A549 treated with AZD2906 at 1 μM for 4 hours (cell line): ENCODE measurements at places on chromosomes 13 and 19. TPM values are rescaled to one million over a fixed set of nuclear protein-coding genes. Genes with fewer than 3 reads are reported as not detected.

The BEST2 gene
- 2.4 to 4.3 TPM (median 3.7 TPM) in 5 replicates for total RNA-seq

The CYP2F1 gene
- total RNA-seq: not detected in 5 replicates

The PSG6 gene
- 0.07 to 0.11 TPM in 2 of 5 replicates, not detected in the others for total RNA-seq

The LIG1 gene
- 56.3 to 64.7 TPM (median 60.6 TPM) in 5 replicates for total RNA-seq

The TMEM221 gene
- 0.31 to 0.71 TPM (median 0.64 TPM) in 5 replicates for total RNA-seq

The GJB2 gene
- total RNA-seq: 0.55 to 0.75 TPM (median 0.65 TPM) in 5 replicates

The SLITRK6 gene
- 0.15 to 0.23 TPM (median 0.21 TPM) in 5 replicates for total RNA-seq

The CD177 gene
- total RNA-seq: 0.05 to 0.18 TPM (median 0.12 TPM) in 4 of 5 replicates, not detected in the other
